ENCODE measurements at places on chromosomes 16 and 17. TPM values are rescaled to one million over a fixed set of nuclear protein-coding genes. Genes with fewer than 3 reads are reported as not detected.

SCGB1C2 gene
- total RNA-seq, result not detected

CD300LF gene
- not detected for total RNA-seq

KRTAP4-4 gene
- total RNA-seq, result not detected

SNF8 gene
- 88.3 TPM for total RNA-seq

ABCA10 gene
- 9.7 TPM for total RNA-seq

FBXW10B gene
- not detected for total RNA-seq

SDR42E2 gene
- not detected for total RNA-seq

C16orf86 gene
- total RNA-seq, result 26.1 TPM

SLC9A5 gene
- total RNA-seq, result 6.1 TPM

MEOX1 gene
- total RNA-seq, result 5.3 TPM

RPH3AL gene
- total RNA-seq, result 3.1 TPM

OTOP3 gene
- total RNA-seq, result not detected

LGALS9C gene
- total RNA-seq, result 0.83 TPM

CTRL gene
- not detected for total RNA-seq

CPPED1 gene
- total RNA-seq, result 11.1 TPM

PRR35 gene
- not detected for total RNA-seq

PIPOX gene
- 11.0 TPM for total RNA-seq

RNU2-1 gene
- total RNA-seq, result not detected

ARL5C gene
- total RNA-seq, result not detected

FZD2 gene
- total RNA-seq, result 2.5 TPM

TIMP2 gene
- 146 TPM for total RNA-seq

SLFN11 gene
- total RNA-seq, result 28.0 TPM

ADAMTS18 gene
- 0.16 TPM for total RNA-seq

CES3 gene
- total RNA-seq, result 2.5 TPM

C16orf96 gene
- total RNA-seq, result 0.16 TPM

CCL4 gene
- total RNA-seq, result 3.7 TPM
